Activated B cell treated with CpG ODN at 0.5 μM for 24 hours (primary cell): ENCODE measurements at places on chromosomes 4 and X. TPM values are rescaled to one million over a fixed set of nuclear protein-coding genes. Genes with fewer than 3 reads are reported as not detected.

DNA sequence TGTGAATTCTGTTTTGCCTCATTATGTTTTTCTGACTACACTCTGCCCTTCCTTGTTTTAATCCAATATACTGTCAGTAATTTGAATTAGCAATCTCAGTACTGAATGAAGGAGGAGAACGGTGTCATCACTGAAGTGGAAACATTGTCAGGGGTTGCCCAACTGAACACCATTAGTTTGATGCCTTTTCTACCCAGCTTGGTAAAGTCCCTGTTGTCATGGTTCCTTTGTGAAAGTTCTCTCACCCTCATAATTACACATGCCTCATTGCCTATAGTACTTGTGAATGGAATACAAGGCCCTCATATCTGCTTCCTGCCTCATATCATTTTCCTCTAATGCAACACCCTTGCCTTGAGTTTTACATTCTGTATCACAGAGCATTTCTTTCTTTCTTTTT, 76.9 kb downstream of the RRAGB start:
- H3K4me1 ChIP-seq, result peaks cover 10% of the 10 kb centered on the region
- no peak overlapping the region for H3K4me3 ChIP-seq
- H3K27ac ChIP-seq, result peak overlapping the region; percentile 18
- no peak for DNase-seq
- H3K36me3 ChIP-seq, result no peaks in the 10 kb centered on the region

GRCh38 chr4:88812420-88812819, 114.8 kb upstream of the NAP1L5 start:
- DNase-seq, result no peak
- no peaks in the 10 kb centered on the region for H3K36me3 ChIP-seq
- H3K4me3 ChIP-seq, result no peak overlapping the region
- H3K27ac ChIP-seq, result no peak overlapping the region
- no peaks in the 10 kb centered on the region for H3K4me1 ChIP-seq

DNA sequence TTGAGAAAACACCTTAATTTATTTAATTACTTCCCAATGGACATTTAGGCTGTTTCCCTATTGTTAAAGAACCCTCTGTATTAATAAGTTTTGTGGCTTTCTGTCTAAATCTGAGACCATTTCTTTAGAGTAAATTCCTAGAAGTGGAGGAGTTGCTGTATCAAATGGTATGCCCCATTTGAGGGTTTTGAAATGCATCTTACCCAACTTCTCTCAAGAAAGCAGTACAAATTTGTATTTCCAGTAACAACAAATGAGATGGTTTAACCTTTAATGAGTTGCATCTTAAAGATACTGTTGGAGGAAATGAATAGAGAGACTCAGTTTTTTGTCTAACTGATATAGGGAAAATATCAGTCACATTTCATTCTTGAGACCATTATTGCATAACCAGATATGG, 70.5 kb upstream of the CBLL2 start:
- no peak overlapping the region for H3K4me3 ChIP-seq
- no peaks in the 10 kb centered on the region for H3K27me3 ChIP-seq
- H3K4me1 ChIP-seq, result no peaks in the 10 kb centered on the region
- H3K36me3 ChIP-seq, result no peaks in the 10 kb centered on the region
- no peak overlapping the region for H3K27ac ChIP-seq

DNA sequence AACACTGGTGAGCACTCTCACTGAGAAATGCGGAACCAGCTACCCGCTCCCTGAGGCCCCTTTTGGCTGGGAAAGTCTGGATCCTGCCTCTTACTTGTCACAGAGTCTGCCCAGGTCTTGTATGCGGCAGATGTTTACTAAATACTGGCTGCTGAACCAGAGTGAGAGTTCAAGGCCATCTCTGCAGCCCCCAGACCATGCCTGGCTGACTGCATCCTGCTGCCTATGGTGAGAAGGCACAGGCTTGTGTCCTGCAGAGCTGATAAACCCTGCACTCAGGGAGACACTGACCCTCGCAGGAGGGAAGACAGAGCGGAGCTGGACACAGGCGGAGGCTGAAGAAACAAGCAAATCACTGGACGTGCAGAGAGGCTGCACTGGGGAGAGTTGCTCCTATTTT, 46.5 kb downstream of the JAKMIP1 start:
- H3K4me1 ChIP-seq, result no peaks in the 10 kb centered on the region
- no peak overlapping the region for H3K4me3 ChIP-seq
- peaks cover 1% of the 10 kb centered on the region for H3K27me3 ChIP-seq
- no peaks in the 10 kb centered on the region for H3K36me3 ChIP-seq

GRCh38 chr4:97720869-97721432, 422.3 kb downstream of the STPG2 start:
- no peaks in the 10 kb centered on the region for H3K36me3 ChIP-seq
- no peak for DNase-seq
- no peak overlapping the region for H3K4me3 ChIP-seq
- no peak overlapping the region for H3K27ac ChIP-seq

DNA sequence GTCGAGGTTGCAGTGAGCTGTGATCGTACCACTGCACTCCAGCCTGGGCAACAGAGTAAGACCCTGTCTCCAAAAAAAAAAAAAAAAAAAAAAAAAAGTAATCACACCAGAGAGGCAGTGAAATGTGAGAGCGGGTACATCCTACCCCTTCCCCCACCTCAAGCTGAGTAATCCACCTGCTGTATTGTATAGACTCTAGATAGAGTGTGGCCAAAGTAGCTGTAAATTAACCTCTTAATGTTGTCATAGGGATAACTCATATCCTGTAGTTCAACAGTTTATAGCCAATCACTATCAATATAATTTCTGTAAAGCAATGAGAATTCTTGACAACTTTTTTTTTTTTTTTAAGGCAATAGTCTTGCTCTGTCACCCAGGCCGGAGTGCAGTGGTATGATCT, 30.8 kb downstream of the TNIP2 start:
- H3K27ac ChIP-seq, result no peak overlapping the region
- peaks cover 39% of the 10 kb centered on the region for H3K36me3 ChIP-seq
- H3K4me1 ChIP-seq, result peaks cover 2% of the 10 kb centered on the region
- no peak overlapping the region for H3K4me3 ChIP-seq

DNA sequence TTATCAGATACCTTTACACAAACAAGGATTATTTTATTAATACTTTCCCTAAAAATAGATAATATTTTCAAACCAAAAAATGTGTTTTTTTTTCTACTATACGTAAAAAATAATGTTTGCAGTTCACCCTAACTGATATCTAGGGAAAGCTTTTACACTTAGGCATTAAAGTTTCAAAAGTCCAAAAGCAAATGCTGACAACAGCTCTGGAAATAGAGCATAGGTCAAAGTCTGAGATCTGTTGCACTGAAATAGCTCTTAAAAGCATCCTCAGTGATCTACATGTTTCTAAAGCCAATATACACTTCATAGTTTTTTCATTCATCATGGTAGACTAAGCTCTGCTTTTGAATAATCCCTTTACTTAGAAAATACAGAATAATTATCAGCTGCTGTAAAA, 222.8 kb downstream of the TRAM1L1 start:
- H3K4me1 ChIP-seq, result no peaks in the 10 kb centered on the region
- no peaks in the 10 kb centered on the region for H3K27me3 ChIP-seq
- DNase-seq, result no peak
- H3K36me3 ChIP-seq, result no peaks in the 10 kb centered on the region
- H3K27ac ChIP-seq, result no peak overlapping the region

DNA sequence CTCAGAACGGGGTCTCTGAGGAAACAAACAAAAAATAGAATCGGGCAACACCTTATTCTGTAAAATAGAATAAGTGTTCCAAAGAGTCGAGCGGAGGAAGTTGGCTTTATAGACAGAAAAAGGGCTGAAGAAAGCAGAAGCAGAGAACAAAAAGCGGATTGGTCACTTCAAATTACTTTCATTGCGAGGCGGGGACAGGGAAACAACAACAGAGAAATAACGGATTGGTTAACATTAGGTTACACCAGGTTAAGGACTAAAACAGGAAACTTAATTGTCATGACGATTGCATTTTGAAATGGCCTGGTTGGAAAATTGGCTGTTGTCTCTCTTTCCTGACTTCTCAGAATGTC, 433 bp upstream of the COQ2 start:
- no peak for DNase-seq
- H3K27me3 ChIP-seq, result no peaks in the 10 kb centered on the region
- peaks cover 35% of the 10 kb centered on the region for H3K4me1 ChIP-seq
- peaks cover 8% of the 10 kb centered on the region for H3K36me3 ChIP-seq
- H3K4me3 ChIP-seq, result peak overlapping the region; percentile 98

- H3K36me3 ChIP-seq, result peaks cover 84% of the 10 kb centered on the region
- no peak overlapping the region for H3K4me3 ChIP-seq
- no peaks in the 10 kb centered on the region for H3K27me3 ChIP-seq
- no peaks in the 10 kb centered on the region for H3K4me1 ChIP-seq
- H3K27ac ChIP-seq, result no peak overlapping the region
Observed at GRCh38 chr4:25402521-25402920, 25.5 kb downstream of the ANAPC4 start.

DNA sequence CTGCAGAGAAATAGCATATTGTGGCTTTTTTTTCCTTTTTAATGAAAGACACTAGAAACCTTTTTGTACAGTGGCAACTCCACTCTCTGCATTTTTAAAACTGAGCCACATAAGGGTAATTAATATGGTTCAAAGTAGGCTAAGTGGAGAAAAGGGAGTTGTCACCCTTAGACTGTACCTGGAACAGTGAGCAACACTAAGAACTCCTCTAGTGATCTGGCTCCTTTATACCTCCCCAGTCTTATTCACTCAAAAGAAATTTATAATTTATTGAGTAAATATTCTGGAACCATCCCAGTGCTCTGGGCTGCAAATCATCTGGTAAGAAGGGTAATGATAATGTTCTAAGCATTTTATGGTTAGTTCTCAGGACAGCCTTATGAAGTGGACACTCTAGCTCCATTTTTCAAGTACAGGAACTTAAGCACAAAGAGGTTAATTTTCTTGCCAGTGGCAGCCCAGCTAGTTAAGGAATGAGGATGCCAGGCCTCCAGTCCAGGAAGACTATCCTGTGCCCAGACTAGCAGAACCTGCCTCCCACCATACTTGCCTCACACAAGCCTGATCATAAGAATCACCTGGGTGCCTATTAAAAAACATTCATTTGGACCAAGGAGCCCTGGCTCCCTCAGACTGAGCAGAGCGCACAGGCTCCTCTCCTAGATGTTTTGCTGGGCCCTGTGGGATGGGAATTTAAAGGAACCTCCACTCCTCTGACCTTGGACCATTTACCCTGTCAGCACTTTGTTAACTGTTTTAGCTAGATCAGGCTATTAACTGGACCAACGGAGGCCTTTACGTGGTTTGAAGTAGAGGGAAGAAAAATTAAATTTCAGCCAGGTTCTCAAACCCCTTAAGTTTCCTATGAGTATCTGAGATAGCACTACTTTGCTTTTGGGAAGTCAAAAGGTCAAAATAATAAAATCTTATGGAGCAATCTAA, 102.6 kb downstream of the PDE5A start:
- no peak overlapping the region for H3K4me3 ChIP-seq
- H3K4me1 ChIP-seq, result no peaks in the 10 kb centered on the region
- no peak for DNase-seq
- no peak overlapping the region for H3K27ac ChIP-seq
- H3K27me3 ChIP-seq, result no peaks in the 10 kb centered on the region

GRCh38 chrX:71912156-71912555, 1.5 kb downstream of the NHSL2 start:
- peak overlapping the region; percentile 41 for H3K4me3 ChIP-seq
- H3K36me3 ChIP-seq, result no peaks in the 10 kb centered on the region
- no peak for DNase-seq
- no peaks in the 10 kb centered on the region for H3K4me1 ChIP-seq

Gene MYOZ2
- total RNA-seq, result not detected in 2 replicates

Gene OPHN1
- 0.04 and 0.51 TPM in 2 replicates for total RNA-seq

Gene MAGEC2
- total RNA-seq, result not detected in 2 replicates

Gene EDNRA
- total RNA-seq, result not detected in 2 replicates
